Camera-type eye (tissue), 1 donor: ENCODE measurements at places on chromosomes 1 and 21. TPM values are rescaled to one million over a fixed set of nuclear protein-coding genes. Genes with fewer than 3 reads are reported as not detected.

Gene TM2D1
- 77.7 TPM for total RNA-seq

Gene MORC3
- 86.9 TPM for total RNA-seq

Gene ATP5PO
- total RNA-seq: 160 TPM

Gene FAM110D
- 0.60 TPM for total RNA-seq

Gene ATF3
- total RNA-seq: 15.1 TPM

Gene TFAP2E
- 5.5 TPM for total RNA-seq

Gene LGALS8
- total RNA-seq: 110 TPM

Gene DISP1
- total RNA-seq: 12.0 TPM
